Amniotic stem cell (primary cell): ENCODE measurements at places on chromosomes 5 and 9.

DNA sequence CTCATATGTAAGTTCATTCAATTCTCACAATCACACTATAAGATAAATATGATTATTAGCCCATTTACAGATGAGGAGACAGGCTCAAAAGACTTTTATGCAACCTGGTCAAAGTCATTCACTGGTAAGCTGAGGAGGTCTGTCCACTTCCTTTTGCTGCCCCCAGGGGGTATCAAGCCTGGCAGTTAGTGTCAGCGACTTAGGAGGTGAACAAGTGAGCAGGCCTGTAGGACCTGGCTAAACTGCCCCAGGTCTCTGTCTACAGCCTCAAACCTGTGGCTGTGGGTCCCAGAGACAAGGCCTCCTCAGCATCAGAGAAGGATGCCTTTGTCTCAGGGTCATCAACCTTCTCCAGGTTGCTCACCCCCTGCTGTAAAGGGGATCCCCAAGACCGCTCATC lies 10.4 kb downstream of the TGFBI start:
- DNase-seq = no peak

- DNase-seq = no peak
Observed at GRCh38 chr5:170571875-170572852, 68.3 kb downstream of the KCNIP1 start.

- DNase-seq = no peak
Observed at GRCh38 chr5:126007841-126008240, 415.4 kb upstream of the GRAMD2B start.

GRCh38 chr5:99285606-99286005 lies 356.8 kb upstream of the CHD1 start:
- no peak for DNase-seq

DNA sequence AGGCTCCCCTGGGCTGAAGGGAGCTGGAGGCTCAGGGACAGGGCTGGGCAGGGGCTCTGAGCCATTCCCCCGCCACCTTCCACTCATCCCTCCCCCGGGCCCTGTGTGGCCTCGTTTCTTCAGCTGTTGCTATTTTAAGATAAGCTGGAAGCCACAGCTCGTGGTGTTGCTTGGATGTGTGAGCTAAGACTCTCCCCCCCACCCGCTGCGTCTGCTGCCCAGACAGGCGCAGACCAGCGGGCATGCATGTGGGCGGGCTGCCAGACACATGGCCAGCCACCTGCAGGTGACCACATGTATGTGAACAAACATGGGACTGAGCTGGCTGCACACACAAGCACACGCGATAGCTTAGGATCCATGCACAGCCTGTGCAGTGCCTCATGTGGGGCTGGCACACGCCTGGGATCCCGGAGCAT lies 8.7 kb downstream of the SNCB start:
- DNase-seq = no peak

GRCh38 chr9:8643896-8644295 lies 844.3 kb upstream of the DMAC1 start:
- DNase-seq = no peak

- no peak for DNase-seq
Observed at GRCh38 chr5:57435701-57436134, 46.9 kb downstream of the ACTBL2 start.

GRCh38 chr5:75617736-75618352 lies 6.6 kb downstream of the ANKDD1B start:
- DNase-seq = no peak
